Vagina (tissue), 2 donors: ENCODE measurements at places on chromosomes 3 and 15.

- DNase-seq: no peak
Measured at GRCh38 chr15:39892418-39892817, 27.6 kb downstream of the GPR176 start.

GRCh38 chr3:18087988-18088387, 337.2 kb downstream of the SATB1 start:
- DNase-seq: no peak

DNA sequence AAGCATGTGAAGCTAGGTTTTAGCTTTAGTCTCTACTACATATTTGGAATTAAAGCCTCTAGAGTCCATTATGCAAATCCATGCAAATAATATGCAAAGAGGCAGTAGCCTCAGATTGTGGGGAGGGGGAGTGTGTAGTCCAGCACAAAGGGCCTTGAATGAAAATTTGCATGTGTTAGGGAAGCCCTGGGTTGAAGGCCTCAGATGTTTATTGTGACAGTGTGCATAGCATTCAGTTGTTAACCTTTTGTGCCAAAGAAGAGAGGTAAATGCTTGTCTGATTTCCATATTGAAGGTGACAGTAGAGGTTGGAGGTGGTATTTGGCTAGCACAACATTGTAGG, 24.5 kb upstream of the BFSP2 start:
- DNase-seq: no peak

- DNase-seq: no peak
Measured at GRCh38 chr15:47384341-47384740, 333.0 kb upstream of the SEMA6D start.

DNA sequence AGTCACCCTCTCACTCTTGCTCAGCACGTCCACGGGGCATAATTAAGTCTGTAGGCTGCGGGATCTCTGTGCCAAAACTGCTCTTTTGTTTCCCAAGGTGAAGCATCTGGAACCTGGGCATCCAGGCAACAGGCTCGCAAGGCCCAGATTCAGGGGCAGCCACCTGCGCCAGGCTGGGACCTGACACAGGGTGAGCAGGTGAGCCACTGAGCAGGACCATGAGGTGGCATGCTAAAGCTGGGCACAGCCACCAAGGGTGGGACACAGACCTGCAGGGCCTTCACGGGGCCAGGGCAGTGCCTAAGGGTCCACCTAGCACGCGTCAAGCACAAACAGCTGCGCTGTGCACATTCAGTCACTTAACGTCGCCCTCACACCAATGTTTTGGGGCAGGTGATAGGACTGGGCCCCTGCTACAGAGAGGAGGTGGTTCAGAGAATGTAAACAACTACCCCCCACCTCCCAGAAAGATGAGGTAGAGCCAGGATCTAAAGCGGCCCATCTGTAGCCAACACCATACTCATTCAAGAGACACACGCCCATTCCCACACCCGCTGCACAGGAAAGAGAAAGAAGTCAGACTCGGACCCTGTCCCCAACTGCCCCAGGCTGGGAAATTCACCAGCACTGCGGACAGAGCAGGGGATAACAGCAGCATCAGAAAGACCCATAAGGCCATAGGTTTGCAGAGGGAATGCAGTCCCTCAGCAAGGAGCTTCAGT, 16.3 kb downstream of the XXYLT1 start:
- DNase-seq: no peak

DNA sequence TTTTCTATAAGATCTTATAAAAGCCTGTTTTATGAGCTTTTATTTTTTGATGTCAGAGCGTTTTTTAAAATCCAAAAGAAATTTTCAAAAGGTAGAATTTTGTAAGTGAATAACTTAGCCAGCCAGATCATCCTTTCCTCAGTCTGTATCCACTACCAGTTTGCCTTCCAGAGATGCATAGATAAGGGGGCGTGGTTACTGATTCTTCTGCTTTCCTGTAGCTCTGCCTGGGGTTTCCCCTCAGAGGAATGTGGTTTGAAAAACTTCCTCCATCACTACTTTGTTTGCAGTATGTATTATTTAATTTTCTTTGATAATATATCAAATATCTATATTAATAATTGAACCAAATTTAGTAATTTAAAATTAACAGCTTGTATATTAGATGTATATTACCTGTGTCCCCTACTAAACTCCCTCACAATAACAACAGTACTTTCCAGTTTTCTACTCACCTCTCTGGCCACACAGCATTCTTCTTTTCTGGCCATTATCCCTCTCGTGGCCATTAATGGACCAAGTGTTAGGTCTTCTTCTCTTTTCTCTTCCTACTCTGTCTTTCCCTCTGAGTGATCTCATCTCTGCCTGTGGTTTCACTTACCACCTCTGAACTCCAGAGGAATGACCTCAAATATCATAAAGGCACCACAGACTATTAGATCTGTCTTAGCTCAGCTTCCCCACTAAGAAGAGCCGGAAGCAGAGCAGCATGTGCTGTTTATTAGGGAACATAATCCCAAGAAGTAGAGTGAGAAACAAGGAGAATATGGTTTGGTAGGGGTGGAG, 239.7 kb downstream of the UBE2E2 start:
- no peak for DNase-seq

- no peak for DNase-seq
Measured at GRCh38 chr3:38257583-38257982, 8.0 kb upstream of the SLC22A13 start.

- DNase-seq: no peak
Measured at GRCh38 chr3:14246414-14246813, 67.8 kb downstream of the LSM3 start.

DNA sequence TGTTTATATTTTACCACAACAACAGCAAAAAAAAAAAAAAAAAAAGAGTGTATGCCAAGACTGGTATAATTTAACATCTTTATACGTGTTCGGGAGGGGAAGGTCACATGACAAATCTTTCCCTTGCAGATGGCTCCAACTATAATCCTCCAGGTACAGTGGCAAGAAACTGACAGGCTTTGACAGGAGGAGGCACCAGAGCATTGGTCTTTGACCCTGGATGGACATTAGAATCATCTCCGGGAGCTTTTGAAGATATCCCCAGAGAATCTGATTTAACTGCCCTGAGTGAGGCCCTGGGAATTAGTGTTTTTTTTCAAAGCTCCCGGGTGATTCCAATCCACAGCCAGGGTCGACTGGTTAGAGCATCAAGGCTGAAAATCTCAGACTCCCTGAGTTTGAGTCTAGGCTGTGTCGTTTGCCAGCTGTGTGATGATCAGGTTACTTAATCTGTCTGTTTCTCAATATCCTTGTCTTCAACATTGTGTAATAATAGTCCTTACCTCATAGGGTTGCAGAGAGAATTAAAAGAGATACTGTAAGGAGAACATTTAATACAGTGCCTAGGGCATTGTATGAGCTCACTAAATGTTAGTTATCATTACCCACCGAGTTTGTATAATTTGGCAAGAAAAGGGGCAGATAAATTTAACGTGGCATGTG, 8.9 kb upstream of the SEMA5B start:
- DNase-seq: no peak

DNA sequence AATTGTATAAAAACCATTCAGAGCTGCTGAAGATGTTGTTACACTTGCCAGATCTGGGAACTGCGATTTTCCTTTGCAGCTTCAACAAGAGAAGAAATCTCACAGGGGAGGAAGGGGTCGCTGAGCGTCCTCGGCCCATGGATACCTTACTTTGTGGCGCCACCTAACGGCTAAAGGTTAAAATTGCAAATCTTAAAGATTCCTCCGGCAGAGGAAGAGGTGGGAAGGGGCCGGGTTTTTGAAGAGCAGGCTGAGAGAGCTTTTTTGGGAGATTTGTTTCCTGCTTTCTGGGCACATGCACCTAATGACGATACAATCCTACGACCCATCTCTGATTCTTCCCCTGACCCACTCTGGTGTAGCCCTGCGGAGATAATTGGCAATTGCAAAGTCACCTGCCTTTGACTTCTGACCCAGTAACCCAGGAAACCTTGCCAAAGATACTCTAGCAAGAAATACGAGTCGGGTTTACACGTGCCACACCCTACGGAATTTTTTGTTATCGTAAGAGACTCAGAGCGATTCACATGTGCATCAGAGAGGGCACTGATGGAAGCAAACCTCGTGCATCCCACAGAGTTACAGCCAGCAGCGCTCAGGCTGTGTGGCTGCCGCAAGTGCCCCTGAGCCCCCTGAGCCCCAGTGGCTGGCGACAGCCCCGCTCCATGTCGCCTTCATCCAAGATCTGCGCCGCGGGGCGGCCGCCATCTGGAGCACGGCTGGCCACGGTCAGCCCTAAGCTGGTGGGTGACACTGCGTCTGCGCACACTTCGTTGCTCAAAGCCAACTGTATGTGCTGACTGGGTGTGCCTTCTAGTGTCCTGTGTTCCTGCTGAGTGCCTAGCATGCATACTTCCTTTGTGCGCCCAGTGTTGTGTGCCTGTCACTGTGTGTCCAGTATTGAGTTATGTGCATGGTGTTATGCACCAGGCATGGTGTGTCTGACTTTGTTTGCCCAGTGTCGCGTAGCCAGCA, 55.2 kb upstream of the CHRNA7 start:
- DNase-seq: no peak

GRCh38 chr15:30997270-30997669, 5.8 kb upstream of the MTMR10 start:
- no peak for DNase-seq

- DNase-seq: no peak
Measured at GRCh38 chr3:147191795-147192385, 214.5 kb downstream of the ZIC4 start.

- DNase-seq: no peak
Measured at GRCh38 chr15:35495080-35495479, 50.9 kb downstream of the DPH6 start.

DNA sequence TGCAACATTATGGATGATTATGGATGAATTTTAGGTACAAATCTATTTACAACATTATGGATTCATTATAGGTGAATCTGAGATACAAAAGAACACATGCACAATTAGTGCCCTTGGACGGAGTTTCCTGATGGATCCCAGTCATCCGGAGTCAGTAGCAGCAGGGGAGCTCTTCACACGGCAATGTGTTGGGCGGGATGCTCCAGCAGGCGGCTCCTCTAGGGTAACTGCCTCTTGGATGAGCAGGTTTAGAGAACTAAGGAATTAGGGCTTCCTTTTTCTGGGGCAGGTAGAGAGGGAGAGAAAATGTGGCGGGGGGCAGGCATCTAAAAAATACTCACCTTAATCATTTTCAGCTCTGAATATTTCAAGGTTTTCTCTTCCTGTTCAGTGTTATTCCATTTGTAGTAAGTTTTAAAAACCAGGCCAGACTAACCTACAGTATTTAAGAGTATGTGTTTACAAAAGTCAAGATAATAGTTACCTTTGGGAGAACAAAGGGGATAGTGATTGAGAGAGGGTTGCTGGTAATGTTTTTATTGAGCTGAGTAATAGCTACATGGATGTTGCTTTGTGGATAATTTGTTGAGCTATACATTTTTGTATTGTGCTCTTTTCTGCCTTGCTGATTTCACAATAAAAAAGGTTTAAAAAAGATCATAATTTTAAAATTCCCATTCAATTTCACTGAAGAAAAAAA, 27.4 kb upstream of the GOLM2 start:
- DNase-seq: no peak

GRCh38 chr3:183085634-183086390, 13.5 kb downstream of the MCCC1 start:
- no peak for DNase-seq

DNA sequence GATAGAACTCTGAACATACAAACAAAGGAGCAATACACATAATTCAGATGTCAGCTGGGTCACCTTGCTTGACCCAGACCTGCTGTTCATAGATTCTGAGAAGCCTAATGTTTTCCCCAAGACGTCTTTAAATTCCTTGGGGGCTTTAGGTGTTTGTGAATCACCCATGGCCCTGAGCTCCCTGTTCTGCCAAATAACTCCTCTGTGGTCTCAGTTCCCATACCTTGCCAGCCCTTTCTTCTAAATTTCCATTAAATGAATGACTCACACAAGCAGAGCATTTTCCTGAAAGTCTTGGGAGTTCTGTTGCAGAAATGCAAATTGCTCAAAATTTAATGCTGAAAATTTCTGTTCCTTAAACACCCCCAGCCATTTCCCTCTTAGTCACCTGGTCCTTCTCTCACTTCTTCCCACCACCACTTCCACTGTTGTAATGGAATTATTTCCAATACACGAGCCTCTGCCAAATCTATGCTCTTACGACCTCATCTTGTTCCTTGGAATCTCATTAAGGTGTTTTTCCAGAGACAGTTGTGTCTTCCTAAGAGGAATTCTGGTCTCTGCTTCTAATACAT, 33.4 kb upstream of the PSMD6 start:
- DNase-seq: no peak

DNA sequence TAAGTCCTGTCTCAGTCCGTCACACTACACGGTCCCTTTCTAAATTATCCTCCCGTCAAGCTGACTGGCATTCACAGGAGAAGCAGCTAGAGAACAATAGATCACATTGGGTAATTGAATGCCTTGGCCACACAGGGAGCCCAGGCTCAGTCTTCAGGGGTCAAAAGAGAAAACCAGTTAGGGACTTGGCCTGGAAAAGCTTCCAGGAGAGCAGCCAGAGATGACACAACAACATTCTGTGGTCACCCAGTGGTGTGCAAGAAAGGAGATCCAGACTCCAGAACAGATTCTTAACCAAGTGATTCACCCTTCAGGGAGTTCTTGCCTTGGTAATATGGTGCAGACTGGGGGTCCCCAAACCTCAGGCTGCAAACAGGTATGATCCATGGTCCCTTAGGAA, 15.9 kb downstream of the ARHGAP31 start:
- DNase-seq: no peak

DNA sequence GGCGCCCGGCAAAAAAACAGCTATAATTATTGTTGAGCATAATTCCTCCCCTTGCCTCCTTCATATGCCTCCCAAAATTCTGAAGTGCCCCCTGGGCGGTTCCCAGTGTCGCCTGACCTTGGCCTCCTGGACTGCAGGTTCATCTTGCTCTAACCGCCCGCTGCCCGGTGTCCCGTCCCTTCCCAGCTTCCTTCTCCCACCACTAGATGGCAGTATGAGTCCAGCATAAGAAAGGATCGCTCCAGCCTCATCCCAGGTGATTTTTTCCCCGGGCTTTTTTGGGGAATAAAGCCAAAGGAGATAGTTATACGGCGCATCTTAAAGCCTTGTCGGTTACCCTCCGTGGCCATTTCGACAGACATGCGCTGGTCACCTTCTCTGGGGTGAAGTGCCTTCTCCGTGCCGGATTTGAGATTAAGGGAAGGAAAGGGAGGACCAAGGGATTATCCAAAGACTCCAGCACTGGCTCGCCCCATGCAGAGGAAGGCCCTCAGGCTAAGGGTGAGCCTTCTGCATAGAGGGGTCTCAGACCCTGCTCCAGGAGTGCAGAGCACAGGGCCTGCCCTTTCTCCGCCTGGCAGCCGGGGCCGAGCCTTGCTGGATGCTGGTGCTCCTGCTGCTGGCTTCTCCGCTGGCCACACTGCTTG, 45.8 kb upstream of the TRA2B start:
- DNase-seq: no peak

GRCh38 chr3:172033396-172033795, 6.0 kb upstream of the FNDC3B start:
- no peak for DNase-seq

GRCh38 chr3:53846134-53846850, at the start of the genes CHDH and IL17RB:
Gene CHDH, minus strand, starts transcription at chr3:53846419. Its CDS starts 22,411 bp downstream, at chr3:53824008.
Gene IL17RB, plus strand, starts transcription at chr3:53846568. Its CDS starts 21 bp downstream, at chr3:53846589.
- DNase-seq: no peak

GRCh38 chr3:109973733-109974132, 636.4 kb upstream of the DPPA4 start:
- no peak for DNase-seq

GRCh38 chr3:48619541-48620524, 1.7 kb downstream of the TMEM89 start:
- DNase-seq: no peak
